T-helper 17 cell (primary cell): ENCODE measurements at places on chromosomes 5 and 9.

DNA sequence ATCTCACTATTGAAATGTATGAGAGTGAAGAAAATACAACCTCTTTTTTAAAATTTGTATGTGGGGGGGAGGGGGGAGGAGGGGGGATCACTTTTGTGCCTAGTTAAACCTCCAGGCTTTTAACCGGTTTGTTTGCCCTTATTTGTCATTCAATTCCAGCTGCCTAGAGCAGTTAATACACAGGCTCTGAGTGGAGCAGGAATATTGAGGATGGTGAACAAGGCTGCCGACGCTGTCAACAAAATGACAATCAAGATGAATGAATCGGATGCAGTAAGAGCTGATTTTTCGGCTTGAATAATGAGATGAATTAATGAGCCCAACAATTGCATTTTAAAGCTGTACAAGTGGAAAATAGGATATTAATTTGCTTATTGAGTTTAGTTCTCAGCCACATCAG is 28.7 kb upstream of the SNX24 start:
- H3K27me3 ChIP-seq = no peaks in the 10 kb centered on the region
- no peak for DNase-seq
- H3K27ac ChIP-seq = no peak overlapping the region
- peaks cover 5% of the 10 kb centered on the region for H3K36me3 ChIP-seq

GRCh38 chr5:170636206-170636605 is 132.4 kb downstream of the KCNIP1 start:
- no peaks in the 10 kb centered on the region for H3K36me3 ChIP-seq
- no peak overlapping the region for H3K4me3 ChIP-seq
- peaks cover 25% of the 10 kb centered on the region for H3K4me1 ChIP-seq
- no peak overlapping the region for H3K27ac ChIP-seq
- DNase-seq = no peak

- peaks cover 4% of the 10 kb centered on the region for H3K36me3 ChIP-seq
- peak overlapping the region; percentile 8 for H3K27ac ChIP-seq
- peaks cover 24% of the 10 kb centered on the region for H3K4me1 ChIP-seq
- no peaks in the 10 kb centered on the region for H3K27me3 ChIP-seq
- DNase-seq = no peak
- no peak overlapping the region for H3K4me3 ChIP-seq
Measured at GRCh38 chr5:139178589-139178917, 19.6 kb downstream of the SIL1 start.

GRCh38 chr5:160500786-160501779 is 79.4 kb downstream of the PTTG1 start:
- no peaks in the 10 kb centered on the region for H3K36me3 ChIP-seq
- H3K27ac ChIP-seq = no peak overlapping the region
- DNase-seq = no peak
- no peak overlapping the region for H3K4me3 ChIP-seq

- H3K4me3 ChIP-seq = no peak overlapping the region
- no peaks in the 10 kb centered on the region for H3K4me1 ChIP-seq
- no peaks in the 10 kb centered on the region for H3K27me3 ChIP-seq
Measured at GRCh38 chr9:8649160-8649559, 849.6 kb upstream of the DMAC1 start.

GRCh38 chr9:131582056-131582455 is 36.7 kb downstream of the PRRT1B start:
- no peak overlapping the region for H3K27ac ChIP-seq
- H3K4me3 ChIP-seq = no peak overlapping the region
- peaks cover 28% of the 10 kb centered on the region for H3K4me1 ChIP-seq
- DNase-seq = no peak
- H3K27me3 ChIP-seq = no peaks in the 10 kb centered on the region

- no peak for DNase-seq
Measured at GRCh38 chr5:130168211-130168610, 263.9 kb downstream of the CHSY3 start.

- no peaks in the 10 kb centered on the region for H3K36me3 ChIP-seq
- no peak overlapping the region for H3K27ac ChIP-seq
- H3K4me3 ChIP-seq = no peak overlapping the region
- H3K27me3 ChIP-seq = no peaks in the 10 kb centered on the region
- no peaks in the 10 kb centered on the region for H3K4me1 ChIP-seq
Measured at GRCh38 chr5:30436691-30437090, 756.8 kb upstream of the CDH6 start.

DNA sequence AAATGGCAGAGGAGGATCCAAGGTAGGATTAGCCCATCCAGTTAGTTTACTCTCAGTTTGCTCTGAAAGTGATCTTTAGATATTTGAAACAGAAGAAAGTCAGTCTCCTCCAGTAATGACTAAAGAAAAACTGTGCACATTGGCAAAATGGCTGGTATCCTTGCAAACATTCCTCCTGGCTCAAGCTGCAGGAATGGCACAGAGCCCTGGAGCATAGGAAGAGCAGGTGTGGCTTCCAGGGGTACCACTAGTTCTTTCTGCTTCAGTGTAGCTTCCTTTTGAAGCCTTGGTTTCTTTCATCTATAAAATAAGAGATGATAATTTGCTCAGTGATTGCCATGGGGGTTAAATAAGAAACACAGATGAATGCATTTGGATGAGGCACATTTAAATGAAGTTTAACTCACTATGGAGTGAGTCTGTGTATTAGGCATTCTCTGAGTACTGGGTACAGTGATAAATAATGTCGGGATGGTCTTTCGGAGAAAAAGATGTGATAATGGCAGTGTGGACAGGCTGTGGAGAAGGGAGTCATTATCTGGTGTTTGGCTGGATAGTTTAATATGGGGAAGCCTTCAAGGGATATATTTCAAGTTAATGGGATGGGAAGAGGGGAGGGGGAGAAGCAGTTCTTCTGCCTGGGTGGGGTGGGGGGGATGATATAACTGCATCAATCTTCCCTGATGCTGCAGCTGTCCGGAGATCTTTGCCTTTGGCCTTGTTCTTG is 217.3 kb upstream of the KLF4 start:
- no peak overlapping the region for H3K27ac ChIP-seq
- H3K27me3 ChIP-seq = no peaks in the 10 kb centered on the region
- no peaks in the 10 kb centered on the region for H3K36me3 ChIP-seq
- no peak overlapping the region for H3K4me3 ChIP-seq

DNA sequence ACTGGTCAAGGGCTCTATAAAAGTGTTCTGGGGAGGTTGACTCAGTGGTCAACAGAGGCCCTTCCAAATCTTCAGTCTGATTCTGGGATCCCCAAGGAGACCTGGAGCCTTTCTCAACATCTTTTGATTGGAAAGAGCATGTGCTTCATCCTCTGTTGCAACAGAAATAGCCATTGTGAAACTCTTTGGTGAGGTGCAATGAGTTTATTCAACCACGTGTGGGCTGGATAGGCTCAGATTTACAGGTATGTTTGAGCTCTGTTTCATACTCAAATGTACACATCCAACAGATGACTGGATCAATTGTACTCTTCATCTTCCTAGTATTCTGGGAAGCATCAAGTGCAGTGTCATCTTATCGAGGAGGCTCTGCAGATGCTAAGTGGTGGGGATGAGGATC is 60.5 kb downstream of the CTSL start:
- no peaks in the 10 kb centered on the region for H3K4me1 ChIP-seq
- H3K4me3 ChIP-seq = no peak overlapping the region
- peaks cover 2% of the 10 kb centered on the region for H3K36me3 ChIP-seq
- no peak overlapping the region for H3K27ac ChIP-seq
- no peak for DNase-seq

GRCh38 chr5:122030251-122030650 is 47.8 kb downstream of the LOX start:
- DNase-seq = no peak
- H3K4me3 ChIP-seq = no peak overlapping the region
- no peaks in the 10 kb centered on the region for H3K4me1 ChIP-seq
- peaks cover 2% of the 10 kb centered on the region for H3K36me3 ChIP-seq
- H3K27me3 ChIP-seq = no peaks in the 10 kb centered on the region

GRCh38 chr5:12277504-12278192 is 373.4 kb upstream of the CTNND2 start:
- no peak overlapping the region for H3K4me3 ChIP-seq
- no peaks in the 10 kb centered on the region for H3K36me3 ChIP-seq
- no peaks in the 10 kb centered on the region for H3K27me3 ChIP-seq
- no peaks in the 10 kb centered on the region for H3K4me1 ChIP-seq

- H3K4me1 ChIP-seq = no peaks in the 10 kb centered on the region
- H3K27me3 ChIP-seq = peaks cover 12% of the 10 kb centered on the region
- H3K27ac ChIP-seq = no peak overlapping the region
- H3K4me3 ChIP-seq = no peak overlapping the region
- DNase-seq = no peak
Measured at GRCh38 chr5:60521376-60522291, 178.3 kb downstream of the DEPDC1B start.

GRCh38 chr5:94463739-94464138 is 154.7 kb downstream of the KIAA0825 start:
- H3K36me3 ChIP-seq = no peaks in the 10 kb centered on the region
- H3K27me3 ChIP-seq = no peaks in the 10 kb centered on the region
- no peak for DNase-seq
- H3K27ac ChIP-seq = no peak overlapping the region
- no peak overlapping the region for H3K4me3 ChIP-seq

- no peaks in the 10 kb centered on the region for H3K36me3 ChIP-seq
- no peak overlapping the region for H3K27ac ChIP-seq
- H3K27me3 ChIP-seq = no peaks in the 10 kb centered on the region
- no peak overlapping the region for H3K4me3 ChIP-seq
Measured at GRCh38 chr9:114027863-114028465, 50.1 kb downstream of the AMBP start.

DNA sequence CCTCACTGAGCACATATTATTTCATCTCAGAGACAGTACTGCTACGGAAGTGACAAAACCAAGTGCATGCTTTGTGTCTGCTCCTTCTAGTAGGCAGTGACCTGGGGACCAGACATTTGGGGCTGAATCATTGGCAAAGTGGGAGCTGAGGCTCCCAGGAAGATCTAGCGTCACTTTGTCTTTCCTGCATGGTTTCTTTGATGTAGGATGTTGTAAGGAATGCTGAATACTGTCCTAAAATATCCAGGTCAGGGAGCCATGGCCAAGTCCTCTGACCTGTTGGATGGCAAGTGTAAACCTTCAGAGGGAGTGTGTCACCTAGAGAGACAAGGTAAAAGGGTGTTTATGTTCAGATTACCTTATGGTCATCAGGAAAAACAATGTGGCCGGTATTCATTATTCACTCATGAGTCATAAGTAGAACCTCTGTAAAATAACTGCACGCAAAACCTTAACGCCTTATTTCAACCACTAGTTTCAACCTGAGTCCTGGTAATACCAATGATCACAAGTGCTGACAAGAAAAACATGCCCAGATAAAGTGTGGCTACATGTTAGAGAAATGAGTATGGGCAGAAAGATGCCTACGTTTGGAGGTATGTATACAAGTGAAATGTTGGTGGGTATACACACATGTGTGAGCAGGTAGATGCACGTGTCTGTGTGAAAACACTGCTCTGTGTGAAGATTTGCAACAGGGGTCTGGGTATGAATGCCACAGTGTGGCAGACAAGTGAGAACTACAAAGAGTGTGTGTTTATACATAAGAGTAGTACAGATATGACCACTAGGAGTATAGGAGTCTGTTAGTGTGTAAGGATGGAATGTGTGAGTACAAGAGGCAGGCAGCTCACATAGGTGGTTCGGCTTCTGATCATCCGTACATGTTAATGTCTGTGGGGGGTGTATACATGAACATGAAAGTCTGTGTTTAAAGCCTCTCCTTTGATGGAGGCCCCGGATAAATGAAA is 263.9 kb downstream of the SPOCK1 start:
- peaks cover 40% of the 10 kb centered on the region for H3K27me3 ChIP-seq
- no peak overlapping the region for H3K27ac ChIP-seq
- H3K36me3 ChIP-seq = no peaks in the 10 kb centered on the region
- no peaks in the 10 kb centered on the region for H3K4me1 ChIP-seq
- H3K4me3 ChIP-seq = no peak overlapping the region

- no peaks in the 10 kb centered on the region for H3K36me3 ChIP-seq
- H3K27ac ChIP-seq = no peak overlapping the region
- peaks cover 17% of the 10 kb centered on the region for H3K4me1 ChIP-seq
- H3K4me3 ChIP-seq = peak overlapping the region; percentile 49
- H3K27me3 ChIP-seq = no peaks in the 10 kb centered on the region
Measured at GRCh38 chr5:177476531-177477233, 3.2 kb upstream of the DBN1 start.

GRCh38 chr5:149719666-149720065 is 10.4 kb upstream of the PPARGC1B start:
- no peak for DNase-seq
- peaks cover 25% of the 10 kb centered on the region for H3K27me3 ChIP-seq
- peaks cover 2% of the 10 kb centered on the region for H3K36me3 ChIP-seq
- no peak overlapping the region for H3K4me3 ChIP-seq
- H3K27ac ChIP-seq = no peak overlapping the region
- peaks cover 3% of the 10 kb centered on the region for H3K4me1 ChIP-seq

DNA sequence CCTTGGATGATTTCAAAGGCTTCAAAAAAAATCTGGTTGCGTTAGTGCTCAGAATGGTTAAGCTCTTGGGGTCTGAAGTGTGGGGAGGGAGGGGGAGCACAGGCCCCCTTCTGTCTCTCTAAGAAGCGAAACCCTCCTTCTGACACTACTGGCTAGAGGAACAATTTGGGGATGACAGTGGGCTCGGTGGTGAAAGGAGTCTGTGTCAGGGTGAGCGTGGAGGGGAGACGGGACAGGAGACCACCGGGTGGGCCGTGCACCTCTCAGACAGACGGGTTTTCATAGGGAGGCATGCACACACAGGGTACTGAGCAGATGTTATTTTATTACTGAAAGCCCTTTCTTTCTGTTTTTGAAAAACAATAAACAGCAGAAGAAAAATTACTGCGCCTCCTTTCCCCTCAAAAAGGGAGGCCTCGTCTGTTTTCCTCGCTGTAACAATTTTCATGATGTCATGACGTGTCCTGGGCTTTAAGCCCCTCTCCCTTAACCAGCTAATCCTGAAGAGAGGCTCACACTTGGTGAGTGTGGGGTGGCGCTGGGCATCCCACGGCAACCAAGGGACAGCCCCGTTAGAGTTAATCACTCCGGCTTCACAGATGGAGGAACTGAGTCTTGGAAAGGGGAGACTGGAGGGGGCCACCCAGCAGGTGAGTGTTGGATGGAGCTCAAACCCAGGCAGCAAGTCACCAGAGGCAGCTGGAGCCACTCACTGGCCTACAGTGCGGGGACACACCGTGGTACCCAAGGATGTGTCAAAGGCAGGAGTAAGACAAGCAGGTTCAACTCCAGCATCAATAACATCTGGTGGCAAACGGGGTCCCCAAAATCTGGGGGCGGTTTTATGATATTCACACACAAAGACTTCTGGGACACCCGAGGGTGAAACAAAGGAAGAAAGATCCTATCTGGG is 53.4 kb downstream of the PTCH1 start:
- peak overlapping the region; percentile 94 for H3K4me3 ChIP-seq
- H3K27me3 ChIP-seq = peaks cover 5% of the 10 kb centered on the region
- peak overlapping the region; percentile 85 for H3K27ac ChIP-seq
- H3K4me1 ChIP-seq = peaks cover 26% of the 10 kb centered on the region
- H3K36me3 ChIP-seq = peaks cover 5% of the 10 kb centered on the region

GRCh38 chr9:101427957-101428655 is 7.5 kb downstream of the ALDOB start:
- no peaks in the 10 kb centered on the region for H3K27me3 ChIP-seq
- no peak overlapping the region for H3K4me3 ChIP-seq
- DNase-seq = no peak
- no peak overlapping the region for H3K27ac ChIP-seq
- H3K4me1 ChIP-seq = no peaks in the 10 kb centered on the region

DNA sequence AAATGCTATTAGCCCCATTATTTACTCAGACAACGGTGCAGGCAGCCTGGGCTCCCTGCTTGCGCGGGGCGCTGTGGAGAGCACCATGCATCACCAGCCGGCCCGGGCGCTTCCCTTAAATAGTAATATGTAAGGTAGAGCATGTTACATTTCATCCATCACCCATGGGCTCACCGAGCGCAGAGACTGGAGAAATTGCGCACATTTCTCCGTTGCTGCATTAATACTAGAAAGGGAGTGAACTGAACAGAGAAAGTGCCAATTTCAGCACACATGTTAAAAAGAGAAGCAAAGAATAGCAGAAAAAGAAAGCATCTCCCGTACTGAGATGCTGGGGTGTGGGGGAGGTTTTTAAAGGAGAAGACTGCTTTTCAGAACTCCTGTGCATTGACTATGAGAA is 400.3 kb downstream of the ZSWIM6 start:
- DNase-seq = no peak
- H3K4me1 ChIP-seq = no peaks in the 10 kb centered on the region
- no peak overlapping the region for H3K4me3 ChIP-seq
- no peak overlapping the region for H3K27ac ChIP-seq
